ENCODE measurements at places on chromosomes 2 and 18.

DNA sequence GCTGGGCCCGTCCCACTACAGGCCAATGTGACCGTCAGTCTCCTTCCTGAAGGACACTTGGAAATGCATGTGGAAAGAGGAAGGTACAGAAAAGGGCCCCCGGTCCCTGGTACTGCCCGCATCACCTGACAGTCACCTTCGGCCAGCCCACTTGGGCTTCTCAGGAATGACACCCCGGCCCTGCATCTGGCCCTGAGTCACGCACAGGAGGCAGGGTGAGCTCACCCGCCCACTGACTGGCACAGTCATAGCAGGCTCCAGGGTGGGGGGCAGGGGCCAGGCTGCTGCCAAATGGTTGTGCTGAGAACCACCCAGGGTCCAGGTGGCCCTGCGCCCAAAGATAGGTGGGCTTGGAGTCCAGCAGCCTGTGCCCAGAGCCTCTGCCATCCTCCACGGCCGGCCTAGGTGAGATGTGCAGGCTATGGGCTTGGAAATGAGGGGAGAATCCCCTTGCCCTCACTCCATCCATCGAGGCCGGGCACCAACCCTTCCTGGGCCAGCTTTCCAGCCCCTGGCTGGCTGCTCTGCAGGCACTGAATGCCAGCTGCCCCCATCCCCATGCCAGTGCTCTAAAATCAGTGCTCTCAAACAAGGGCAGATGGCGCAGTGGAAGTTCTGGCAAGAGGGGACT, 14.1 kb downstream of the EMX1 start:
- DNase-seq, result peak; percentile 59

- no peak for DNase-seq
These were observed 23.4 kb downstream of the ADRA2B start for GRCh38 chr2:96092951-96093350.

DNA sequence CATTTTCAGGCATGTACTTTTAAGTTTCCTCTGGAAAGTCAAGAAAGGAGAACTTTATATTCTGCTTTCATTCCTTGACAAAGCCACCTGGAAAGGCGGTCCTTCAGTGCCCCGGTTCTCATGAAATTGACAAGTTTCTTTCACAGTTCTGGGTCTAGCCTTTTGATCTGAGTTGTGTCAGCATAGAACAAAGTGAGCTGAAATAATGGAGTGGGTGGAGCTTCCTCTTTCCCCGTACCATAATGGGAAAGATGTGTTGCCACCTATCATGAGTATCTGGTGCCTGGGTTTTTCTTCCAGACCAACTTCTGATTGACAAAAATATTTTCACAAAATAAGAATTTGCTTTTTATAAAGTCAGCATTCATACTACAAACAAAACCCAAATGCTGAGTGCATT, 49.3 kb downstream of the PTRHD1 start:
- no peak for DNase-seq

GRCh38 chr2:8722986-8723385, 41.1 kb downstream of the ID2 start:
- no peak for DNase-seq

- DNase-seq, result peak; percentile 86
These were observed 101.9 kb downstream of the MBD5 start for GRCh38 chr2:148122788-148123187.

- peak; percentile 13 for DNase-seq
These were observed 108.5 kb upstream of the THOC1 start for GRCh38 chr18:376311-376710.

- peak; percentile 81 for DNase-seq
These were observed 89.1 kb downstream of the HS1BP3 start for GRCh38 chr2:20561637-20562454.

DNA sequence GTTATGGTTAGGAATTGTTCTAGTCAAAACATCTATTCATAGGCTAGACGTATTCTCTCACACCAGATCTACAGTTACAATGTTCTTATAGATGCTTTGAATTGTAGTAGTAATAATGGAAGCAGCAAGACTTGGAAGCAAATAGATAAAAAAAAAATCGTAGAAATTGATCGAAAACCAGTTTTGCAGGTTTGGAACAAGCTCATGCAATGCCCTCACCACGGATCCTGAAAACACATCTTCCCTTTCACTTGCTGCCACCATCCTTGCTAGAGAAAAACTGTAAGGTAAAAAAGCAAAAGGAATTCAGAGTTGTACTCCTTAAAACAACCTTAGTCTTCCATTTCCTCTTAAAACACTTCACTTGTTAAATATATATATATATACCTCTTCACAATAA, 4.4 kb downstream of the SULT1C4 start:
- DNase-seq, result peak; percentile 45

DNA sequence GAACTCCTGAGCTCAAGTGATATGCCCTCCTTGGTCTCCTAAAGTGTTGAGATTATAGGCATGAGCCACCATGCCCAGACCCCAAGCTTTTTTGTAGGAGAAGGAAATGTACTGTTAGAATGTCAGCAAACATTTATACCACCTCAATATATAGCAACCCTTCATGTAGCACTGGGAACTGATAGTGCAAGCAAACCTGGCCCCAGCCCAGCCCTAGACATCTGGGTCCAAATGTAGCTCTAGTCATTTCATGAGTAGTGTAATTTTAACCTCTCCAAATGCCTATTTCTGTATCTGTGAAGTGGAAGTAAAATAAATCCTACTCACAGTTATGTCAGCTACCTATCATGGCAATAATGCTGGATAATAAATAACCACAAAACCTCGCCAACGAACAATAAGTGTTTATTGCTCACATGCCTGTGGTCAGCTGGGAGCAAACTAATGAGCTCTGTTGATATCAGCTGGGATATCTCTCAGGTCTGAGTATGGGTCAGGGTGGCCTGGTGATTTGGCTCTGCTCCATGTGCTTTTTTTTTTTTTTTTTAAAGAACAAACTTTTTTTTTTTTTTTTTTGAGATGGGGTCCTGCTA, 180.4 kb downstream of the CD8B2 start:
- DNase-seq, result no peak

- peak; percentile 20 for DNase-seq
These were observed 1.5 kb downstream of the ZNF804A start for GRCh38 chr2:184599872-184600222.

DNA sequence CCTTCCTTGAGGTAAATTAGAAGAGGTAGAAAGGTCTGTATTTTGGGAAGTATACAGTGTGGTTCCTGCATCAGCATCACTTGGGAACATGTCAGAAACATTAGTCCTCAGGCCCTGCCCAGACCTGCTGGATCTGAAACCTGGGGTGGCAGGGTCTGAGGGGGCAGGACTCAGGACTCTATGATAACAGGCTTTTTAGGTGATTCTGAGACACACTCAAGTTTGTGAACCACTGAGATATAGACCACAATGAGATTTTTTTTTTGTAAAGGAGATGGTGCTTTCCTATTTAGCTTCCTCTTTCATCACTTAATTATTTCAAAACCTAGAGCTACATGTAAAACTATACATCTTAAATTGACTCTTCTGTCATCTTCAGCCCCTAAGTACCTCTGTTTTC, 262.7 kb upstream of the SPOPL start:
- no peak for DNase-seq

DNA sequence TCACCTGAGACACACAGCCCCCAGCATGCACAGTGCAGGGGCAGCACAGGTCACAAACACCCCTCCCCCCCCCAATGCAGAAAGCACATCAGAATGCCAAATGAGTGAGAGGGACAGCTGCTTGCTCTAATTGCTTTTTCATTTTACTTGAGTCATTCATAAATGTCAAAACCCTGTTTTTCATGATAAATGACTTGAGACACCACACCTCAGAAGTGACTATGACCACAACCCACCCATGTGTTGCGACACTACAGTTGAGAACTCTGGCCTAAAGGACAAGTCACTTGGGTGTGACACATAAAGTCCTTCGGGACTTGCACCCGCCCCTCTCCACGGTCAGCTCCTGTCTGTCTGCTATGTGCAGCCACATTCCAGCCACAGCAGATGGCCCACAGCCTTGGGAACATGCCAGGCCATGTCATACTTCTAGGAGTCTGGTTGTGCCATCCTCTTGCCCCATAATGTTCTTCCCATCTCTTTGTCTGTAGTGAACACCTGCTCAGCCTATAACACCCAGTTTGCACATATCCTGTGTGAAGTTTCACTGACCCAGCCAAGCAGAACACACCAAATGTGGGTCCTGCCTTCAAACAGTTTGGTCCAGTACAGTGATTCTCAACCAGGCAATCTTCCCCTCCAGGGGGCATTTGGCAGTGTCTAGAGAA, 30.2 kb upstream of the RIOK3 start:
- peak; percentile 16 for DNase-seq

- no peak for DNase-seq
These were observed 56.7 kb downstream of the SPTBN1 start for GRCh38 chr2:54512663-54513362.

DNA sequence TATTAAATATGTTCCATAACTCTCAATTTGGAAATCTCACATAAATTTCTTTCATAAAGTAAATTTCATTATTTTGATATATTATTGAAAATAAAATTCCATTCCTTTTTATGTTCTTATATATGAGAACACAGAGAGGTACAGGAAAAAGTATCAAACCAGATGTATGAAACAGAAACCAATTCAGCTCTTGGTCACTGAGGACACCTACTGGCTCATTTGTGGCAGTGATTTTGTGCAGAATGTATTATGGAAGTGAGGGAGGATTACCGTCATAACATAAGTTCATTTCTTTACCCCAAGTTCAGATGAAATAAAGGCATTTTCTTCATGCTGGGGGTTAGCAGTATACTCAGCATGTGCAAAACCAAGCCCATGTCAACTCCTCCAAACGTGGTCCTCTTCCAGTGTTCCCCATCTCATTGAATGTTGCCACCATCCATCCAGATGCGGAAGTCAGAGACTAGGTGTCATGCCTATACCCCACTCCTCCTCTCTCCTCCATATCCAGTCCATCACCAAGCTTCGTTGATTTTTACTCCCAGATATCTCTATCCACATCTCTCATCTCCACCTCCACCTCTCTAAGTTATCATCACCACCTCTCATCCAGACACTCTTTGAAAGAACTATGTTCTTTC, 41.7 kb upstream of the MALL start:
- DNase-seq, result peak; percentile 77

DNA sequence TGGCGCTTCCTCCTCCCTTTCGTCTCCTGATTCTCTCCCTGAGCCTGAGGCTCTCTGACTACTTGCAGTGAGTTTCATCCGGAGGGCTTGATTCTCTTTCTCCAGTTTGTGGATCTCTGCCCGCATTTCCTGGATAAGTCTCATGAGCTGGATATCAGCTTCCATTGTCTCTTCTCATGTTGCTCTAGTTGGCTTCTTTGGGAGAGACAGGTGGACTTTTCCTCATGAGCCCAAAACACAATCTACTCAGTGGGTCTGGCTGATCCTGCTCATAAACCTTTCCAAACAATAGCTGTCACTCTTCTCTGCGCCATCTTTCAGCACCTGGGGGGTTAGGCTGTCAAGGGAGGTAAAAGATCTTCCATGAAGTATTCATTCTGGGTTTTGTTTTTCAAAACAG, at the start of gene CCDC195:
CCDC195 (minus strand) TSS at position 165 of the 400 bp plus-strand sequence; CDS start at position 165, 0 bp downstream.
- no peak for DNase-seq

- DNase-seq, result peak; percentile 58
These were observed 843 bp downstream of the CYS1 start for GRCh38 chr2:10079266-10079869.

GRCh38 chr2:99524056-99524455, 34.2 kb upstream of the REV1 start:
- no peak for DNase-seq

- DNase-seq, result no peak
These were observed 259.4 kb upstream of the ETAA1 start for GRCh38 chr2:67137699-67138098.

DNA sequence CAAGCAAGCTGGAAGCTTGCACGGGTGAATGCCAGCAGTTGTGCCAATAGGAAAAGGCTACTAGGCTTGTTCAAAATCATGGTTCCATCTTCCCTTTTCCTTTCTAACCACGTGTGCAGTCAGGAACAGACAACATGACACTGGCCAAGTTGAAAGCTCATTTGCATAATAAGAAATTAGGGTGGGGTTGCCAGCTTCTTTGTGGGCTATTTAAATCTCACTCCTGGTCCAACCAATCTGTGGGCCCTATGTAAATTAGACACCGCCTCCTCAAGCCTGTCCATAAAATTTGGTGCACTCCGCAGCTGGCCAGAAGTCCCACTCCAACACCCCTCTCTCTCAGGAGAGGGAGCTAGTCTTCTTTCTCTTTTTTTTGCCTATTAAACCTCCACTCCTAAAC, 1948.4 kb upstream of the PIK3C3 start:
- no peak for DNase-seq

GRCh38 chr2:207810200-207810788, 40.6 kb upstream of the FZD5 start:
- no peak for DNase-seq

- no peak for DNase-seq
These were observed 180.0 kb downstream of the INSIG2 start for GRCh38 chr2:118268268-118268667.

DNA sequence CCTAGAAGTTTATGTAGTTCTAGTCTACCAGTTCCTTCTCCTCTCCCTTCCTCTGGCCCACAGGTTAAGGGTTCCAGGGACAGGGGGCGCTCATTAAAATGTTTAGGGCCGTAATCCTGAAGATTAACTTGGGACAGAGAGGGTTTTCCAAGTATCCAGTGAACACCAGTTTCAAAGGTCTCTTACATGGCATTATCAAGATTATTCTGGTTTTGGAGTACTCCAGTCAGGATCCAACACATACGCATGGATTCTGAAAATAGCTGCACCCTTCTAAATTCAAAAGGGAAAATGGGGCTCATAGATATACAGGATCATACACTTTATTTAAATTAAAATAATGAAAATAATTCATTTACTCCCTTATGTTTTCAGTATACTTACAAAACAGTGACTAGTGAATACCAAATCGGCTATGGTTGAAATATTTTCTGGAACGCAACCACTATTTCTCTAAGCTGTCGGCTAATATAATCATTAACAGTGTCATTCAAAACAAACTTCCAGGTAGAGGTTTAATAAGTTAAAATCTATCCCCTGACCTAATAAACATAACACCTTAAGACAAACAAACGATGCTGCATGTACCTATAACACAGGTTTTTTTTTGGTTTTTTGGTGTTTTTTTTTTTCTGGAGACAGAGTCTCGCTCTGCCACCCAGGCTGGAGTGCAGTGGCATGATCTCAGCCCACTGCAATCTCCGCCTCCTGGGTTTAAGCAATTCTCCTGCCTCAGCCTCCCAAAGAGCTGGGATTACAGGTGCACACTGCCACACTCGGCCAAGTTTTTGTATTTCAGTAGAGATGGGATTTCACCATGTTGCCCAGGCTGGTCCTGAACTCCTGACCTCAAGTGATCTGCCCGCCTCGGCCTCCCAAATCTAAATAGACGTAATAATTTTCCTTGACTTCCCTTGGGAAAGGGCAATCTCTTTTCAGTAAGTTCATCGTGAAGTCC, 44.7 kb downstream of the MGAT4A start:
- no peak for DNase-seq

DNA sequence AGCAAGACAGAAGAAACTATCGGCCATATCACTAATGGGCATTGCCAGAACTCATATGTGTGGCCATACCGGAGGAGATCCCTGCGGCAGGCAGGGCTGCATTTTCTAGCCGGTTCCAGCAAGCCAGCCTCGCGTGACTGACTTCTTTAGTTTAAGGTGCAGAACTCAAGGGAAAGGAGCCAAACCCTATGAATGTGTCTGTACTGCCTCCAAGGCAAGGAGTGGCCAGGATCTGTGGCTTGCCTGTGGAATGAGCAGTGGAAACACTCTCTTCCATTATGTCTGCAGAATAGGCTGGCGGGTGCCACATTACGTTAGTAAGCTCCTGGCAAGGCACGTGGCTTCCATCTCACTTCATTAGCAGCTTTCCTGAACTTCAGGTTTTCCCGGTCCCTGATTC, 137.6 kb downstream of the ATL2 start:
- no peak for DNase-seq
